ENCODE measurements at places on chromosomes 6 and 20.

GRCh38 chr6:170013815-170014214 lies 262.4 kb downstream of the ERMARD start:
- no peak for DNase-seq

DNA sequence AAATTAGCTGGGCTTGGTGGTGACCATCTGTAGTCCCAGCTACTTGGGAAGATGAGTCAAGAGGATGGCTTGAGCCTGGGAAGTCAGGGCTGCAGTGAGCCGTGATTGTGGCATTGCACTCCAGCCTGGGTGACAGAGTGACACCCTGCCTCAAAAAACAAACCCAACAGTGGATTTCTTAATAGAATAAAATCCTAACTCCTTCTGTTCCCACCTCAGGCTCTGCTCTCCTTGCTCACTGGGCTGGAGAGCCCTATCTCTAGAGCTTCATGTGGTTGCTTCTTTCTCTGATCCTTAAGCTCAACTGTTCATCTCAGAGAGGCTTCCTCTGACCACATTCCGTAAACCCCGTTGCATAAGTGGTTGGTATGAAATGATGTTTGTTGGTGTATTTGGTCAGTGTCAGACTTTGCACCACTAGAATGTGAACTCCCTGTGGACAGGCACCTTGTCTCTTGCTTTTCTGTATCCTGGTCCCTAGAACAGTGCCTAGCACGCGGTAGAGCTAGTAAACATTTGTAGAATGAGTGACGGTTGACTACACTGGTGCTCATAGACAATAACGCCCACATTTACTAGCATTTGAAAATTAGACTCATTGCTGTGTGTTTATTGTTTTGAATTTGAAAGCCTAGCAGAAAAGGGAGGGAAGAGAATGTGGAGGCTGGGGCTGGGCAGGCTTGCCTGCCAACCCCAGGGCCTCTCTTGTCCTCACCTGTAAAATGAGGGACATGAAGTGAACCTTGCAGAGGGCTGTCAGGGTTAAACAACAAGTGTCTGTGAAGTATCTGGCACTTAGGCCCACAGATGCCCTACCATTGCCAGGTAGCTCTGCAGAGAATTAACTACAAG lies 4.2 kb downstream of the MAPRE1 start:
- DNase-seq = no peak

GRCh38 chr20:19767070-19767469 lies 9.0 kb downstream of the RIN2 start:
- no peak for DNase-seq

DNA sequence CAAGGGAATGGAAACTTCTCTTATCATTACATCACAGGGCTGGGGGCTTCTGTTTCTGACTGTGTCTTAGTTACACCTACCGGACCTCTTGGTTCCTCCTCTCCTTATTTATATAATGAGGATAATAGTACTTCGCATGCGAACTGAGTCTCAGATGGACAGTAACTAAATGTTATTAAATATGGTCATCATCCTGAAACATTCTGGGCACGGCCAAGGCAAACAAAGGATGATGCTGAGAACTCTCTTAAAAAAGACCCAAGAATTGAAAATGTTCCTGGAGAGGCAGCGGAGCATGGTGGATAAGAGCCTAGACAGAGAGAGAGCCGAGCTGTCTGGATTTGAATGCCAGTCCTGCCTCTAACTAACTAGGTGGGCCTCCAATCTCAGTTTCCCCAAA lies 119.8 kb upstream of the SASH1 start:
- DNase-seq = no peak

DNA sequence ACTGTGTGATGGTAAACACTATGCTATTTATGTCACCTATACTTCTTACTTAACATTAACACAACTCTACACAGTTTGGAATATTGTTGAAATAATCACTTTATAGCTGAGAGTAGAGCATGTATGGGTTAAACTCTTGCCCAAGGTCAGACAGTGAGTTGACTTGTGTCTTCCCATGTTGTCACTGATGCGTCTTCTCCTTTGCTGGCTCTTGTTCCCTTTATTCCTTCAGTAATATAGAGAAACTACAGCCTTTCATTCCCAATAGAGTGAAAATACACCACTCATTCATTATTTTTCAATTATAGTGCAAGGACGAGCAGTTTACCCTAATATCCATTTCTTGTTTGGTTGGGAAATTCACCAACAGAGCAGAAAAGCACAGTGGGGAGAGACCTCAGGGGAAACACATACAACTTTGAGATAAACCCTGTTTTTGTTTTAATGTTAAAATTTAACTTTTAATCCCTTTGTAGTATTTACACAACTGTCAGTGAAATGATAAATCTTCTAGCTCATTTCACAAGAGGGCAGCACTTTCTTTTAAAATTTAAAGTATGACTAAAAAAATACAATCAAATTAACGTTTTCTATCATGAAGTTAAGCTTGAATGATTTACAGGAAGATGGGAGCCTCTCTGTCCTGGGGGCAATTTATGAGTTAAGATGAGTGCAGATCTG lies 363.0 kb downstream of the UTRN start:
- no peak for DNase-seq

DNA sequence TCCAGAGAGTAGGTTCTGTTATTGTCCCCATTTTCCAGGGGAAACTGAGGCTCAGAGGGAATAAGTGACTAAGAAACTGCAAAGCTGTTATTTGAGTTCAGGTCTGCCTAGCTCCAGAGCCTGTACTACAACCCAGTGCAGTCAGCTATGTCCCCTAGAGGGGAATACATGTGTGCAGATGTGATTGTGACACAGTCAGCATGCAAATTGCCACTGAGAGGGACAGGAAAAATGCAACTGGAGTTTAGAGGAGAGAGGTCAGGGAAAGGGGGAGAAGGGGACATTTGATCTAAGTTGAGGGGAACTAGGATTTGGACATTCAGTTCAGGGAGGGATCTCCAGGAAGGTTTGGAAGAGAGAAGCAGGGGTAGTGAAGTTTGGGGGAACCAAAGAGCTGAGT lies 38.6 kb upstream of the EPB41L1 start:
- no peak for DNase-seq

GRCh38 chr6:24940311-24940917 lies 4.7 kb upstream of the RIPOR2 start:
- no peak for DNase-seq

DNA sequence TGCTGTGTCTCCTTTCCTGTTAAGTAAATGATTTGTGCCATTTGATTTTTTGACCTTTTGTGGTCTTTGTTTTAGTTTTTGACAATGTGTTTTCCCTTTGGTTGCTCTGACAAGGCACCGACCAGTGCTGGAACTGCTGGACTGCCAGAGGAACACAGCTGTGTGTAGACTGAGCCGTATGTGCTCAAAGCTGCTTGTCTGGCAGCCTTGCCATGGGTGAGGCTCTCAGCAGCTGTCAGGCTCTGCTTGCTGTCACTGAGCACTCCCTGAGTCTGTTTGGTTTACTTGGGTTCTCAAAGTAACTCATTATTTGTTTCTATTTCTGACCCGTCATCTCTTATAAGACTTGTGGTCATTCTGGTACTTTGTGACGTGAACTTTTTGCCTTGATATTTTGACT lies 15.1 kb upstream of the SNRPB start:
- DNase-seq = no peak

DNA sequence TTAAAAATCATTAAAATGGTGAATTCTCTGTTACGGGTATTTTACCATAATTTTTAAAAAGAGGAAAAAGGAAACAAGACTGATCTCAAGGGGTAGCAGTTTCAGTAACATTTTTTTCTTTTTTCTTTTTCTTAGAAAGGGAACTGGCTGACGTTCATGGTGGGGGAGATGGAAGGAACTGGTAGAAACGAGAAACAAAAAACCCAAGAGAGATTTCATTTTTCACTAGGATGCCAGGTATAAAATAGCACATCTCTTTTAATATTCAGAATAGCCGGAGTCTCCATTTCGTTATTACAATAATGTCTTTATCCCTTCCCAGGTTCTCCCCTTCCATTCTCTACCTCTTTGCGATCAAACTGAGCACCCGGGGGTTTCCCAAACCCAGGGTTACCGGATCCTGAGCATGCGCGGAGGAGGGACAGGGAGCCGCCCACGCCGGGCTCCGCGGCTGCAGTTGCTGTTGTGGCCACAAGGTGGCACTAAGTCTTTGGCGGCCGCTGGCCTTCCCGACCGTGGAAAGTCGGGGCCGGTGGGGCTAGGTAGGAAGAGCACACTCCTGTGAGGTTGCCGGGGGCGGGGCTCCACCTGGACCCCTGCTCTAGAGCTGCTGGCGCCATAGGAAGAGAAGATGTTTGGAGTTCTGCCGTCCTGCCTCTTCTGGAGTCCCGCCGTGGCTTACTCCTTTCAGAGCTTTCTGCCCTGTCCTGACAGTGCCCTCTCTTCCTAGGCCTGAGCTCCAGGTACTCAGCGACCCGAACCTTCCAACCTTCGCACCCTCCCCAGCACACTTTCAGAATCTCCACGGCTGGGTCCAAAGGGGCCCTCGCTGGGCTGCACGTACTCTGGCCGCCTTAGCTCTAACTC lies 146.8 kb downstream of the SH3BGRL2 start:
- peak; percentile 96 for DNase-seq

- DNase-seq = no peak
These were observed 231.4 kb downstream of the PAX1 start for GRCh38 chr20:21936720-21937380.

DNA sequence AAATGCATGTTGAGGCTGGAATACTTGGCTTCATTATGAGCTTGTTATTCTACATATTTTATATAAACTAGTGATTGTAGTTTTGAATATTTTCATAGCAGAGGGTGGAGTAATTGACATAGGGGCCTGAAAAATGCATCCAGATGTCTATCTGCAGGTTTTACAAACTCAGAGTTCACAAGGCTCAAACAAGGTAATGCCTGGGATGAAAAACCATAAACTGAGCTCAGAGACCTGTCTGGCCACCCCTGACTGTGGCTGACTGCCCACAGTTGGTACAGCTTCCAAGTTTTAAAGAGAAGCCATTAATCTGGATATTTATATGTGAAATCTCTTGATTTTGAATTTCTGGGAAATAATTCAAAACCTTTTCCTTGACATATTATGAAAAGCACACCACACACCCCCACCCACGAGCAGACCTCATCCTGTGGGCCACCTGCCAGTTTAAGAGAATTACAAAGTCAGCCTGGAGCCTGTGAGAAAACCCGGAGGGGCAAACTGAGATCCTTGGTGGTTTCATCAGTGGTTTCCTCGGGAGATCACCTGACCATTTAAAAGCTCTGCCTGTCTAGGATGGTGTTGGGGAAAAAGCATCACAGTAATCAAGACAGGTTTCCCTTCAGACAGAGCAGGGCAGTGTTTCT lies 230.1 kb downstream of the SAMD5 start:
- DNase-seq = no peak

GRCh38 chr6:147126618-147127022 lies 77.6 kb upstream of the STXBP5 start:
- DNase-seq = no peak

DNA sequence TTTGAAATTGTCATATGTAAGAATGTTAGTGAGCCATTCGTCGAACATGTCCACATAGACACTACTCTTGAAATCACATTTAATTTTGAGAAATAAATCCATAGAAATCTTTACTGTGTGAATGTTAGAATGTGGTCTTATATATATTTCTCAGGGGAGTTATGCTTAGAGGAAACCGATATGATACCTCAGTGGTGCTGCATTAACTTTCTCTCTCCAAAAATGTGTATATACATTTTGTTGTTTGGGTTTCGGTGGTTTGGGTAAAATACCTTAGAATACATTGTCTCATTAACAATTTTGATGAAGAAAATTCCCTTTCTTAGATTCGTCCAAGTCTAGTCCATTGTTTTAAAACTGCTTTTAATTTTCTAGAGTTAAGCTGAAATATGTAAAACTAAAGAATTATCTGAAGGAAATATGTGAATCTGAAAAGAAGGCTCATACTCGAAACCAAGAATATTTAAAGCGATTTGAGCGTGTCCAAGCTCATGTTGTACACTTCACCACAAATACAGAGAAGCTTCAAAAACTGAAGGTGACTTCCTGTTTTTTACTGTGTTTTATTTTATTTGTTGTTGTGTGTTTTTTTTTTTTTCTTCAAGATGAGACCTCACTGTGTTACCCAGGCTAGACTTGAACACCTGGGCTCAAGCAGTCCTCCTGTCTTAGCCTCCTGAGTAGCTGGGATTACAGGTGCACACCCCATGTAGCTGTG lies 10.3 kb downstream of the KIZ start:
- no peak for DNase-seq

- no peak for DNase-seq
These were observed 15.8 kb upstream of the ENPP5 start for GRCh38 chr6:46186583-46186982.

DNA sequence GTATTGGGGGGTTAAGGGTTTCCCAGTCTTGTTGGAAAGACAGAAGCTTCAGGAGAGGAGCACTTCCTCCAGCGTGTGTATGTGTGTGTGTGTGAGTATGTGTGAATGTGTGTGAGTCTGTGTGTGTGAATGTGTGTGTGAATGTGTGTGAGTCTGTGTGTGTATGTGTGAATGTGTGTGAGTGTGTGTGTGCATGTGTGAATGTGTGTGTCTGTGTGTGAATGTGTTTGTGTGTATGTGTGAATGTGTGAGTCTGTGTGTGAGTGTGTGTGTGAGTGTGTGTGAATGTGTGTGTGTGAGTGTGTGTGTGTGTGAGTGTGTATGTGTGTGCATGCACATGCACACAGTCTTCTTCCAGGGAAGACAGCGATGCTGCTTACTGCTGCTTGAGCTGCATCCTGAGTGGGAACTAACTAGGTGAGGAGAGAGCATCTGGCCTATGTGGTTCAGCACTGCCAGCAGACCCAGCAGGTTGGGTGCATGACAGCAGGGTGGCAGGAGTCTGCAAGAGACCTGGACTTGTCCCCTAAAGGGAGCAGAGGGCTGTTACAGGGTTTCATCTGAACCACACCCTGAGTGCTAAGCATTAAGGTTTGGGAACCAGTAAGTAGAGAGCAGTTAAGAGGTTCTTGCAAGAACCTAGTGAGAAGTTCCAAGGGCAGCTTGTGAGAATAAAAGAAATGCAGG lies 22.7 kb upstream of the CCND3 start:
- DNase-seq = no peak

GRCh38 chr20:43971267-43971666 lies 56.6 kb downstream of the TOX2 start:
- DNase-seq = no peak

DNA sequence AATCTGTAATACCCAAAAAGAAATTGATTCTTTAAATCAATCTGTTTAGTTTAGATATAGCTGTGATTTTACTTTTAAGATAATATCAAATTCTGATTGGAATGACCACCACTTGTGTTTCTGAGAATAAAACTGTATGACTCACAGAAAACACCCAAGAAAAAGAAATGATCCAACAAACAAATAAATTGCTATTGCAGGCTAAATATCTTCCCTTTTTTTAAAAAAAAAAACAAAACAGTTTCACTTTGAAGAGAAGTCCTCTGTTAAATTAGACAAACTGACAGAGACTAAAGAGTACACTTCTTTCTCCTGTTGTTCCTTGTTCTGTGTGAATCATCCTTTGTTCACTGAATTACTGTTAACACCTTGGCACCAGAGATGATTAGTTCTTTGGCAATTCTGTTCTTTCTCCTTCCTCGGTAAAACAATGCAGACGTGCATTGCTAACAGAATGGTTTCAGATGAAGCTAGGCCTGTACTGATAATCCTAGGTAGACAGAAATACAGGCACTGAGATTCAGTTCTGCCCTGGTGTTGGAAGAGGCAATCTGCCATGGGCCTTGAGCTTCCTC lies 895.2 kb upstream of the CITED2 start:
- no peak for DNase-seq
